SJCRH30 (cell line): ENCODE measurements at places on chromosomes 11 and 22.
A peak's percentile ranks its signal among the peaks of the same experiment; 100 is the strongest.

DNA sequence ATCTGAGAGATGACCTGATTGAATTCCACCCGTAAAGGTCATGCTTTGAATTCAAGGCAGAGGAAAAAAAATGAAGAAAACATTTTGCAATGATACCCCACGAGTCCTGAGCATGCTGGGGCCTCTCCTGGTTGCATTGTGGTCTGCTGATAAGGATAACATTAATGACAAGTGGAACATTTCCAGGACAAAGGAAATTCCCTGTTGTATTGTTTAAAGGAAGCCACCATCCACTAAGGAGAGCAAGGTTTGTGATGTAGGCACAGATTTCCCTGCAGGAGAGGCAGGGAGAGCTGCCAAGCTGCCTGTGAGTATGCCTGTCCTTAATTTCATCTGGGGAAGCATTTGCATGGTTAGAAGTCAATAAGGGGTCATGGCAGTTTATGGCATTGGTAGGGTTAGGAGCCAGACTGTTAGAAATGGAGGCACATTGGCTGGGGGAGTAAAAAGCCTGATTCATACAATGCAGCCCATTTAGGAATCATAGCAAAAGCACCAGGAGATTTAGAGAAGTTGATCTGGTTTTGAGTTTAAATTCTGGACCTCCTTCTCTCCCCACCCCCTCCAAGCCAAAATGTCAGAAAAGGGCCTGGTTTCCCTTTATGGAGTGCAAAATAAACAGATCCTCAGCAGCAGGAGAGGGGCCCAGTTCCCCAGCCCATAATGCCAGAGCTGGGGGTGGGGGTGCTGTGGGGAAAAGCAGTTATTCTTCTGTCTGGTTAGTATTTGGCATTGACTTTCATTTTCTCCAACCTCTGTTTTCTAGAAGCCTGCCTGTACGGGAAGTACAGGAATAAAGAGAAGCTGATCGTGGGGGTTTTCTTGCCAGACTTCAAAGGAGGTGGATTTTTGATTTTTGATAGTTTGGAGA lies 22.1 kb downstream of the FLI1 start:
- no peak for DNase-seq

- no peak for DNase-seq
Observed at GRCh38 chr22:39089928-39090327, 7.1 kb upstream of the APOBEC3H start.

DNA sequence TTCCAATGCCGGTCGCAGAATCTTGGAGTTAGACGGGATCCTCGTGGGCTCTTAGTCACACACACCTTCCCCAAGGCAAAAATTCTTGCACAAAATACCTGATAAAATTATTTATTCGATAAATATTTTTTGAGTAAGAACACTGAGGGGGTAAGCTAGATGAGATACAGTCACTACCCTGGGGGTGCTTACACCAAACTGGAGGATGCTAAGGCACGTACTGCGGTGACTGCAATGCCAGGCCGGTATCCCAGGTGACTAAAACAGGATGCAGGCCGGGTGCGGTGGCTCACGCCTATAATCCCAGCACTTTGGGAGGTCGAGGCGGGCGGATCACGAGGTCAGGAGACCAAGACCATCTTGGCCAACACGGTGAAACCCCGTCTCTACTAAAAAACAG lies 1.7 kb upstream of the MRTFA start:
- no peak for DNase-seq

DNA sequence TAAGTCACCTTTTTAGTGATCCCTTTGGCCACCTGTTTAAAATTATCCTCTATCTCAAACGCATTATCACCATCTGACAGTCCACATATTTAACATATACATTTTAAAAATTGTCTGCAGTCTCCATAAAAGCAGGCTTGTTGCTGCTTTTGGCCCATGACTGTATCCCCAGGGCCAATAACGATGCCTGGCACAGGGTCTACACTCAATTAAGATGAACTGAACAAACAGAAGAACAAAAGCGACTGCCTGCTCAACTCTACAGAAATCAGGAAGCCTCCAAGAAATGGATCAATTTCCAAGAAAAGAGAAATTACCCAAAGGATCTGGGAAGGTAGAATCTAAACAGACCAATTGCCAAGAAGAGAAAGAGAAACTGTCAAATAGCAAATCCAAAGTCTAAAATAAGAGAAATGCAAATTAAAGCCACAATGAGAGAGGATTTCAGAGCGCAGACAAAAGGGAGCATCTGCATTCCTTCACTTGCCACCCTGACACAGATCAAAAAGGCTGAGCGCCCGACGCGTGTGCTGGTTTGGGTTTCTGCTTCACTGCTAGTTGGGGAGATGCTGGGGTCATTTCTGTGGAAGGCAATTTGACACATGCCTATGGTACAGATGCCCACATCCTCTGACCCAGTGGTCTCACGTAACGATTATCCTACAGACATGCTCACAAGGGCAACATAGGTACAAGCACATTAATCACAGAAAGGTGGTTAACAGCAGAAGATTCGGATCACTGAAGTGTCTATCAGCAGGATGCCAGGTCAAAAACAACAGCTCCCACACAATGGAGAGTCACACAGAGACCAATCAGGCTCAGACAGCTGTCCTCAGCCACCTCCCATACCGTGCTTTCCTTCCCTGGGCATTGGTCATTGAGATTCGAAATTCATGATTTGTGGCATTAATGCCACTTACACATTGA lies 55.9 kb downstream of the SHISAL1 start:
- DNase-seq, result no peak

- peak; percentile 64 for DNase-seq
Observed at GRCh38 chr11:72752088-72752914, at the start of gene ARAP1. TSS of gene ARAP1 (minus strand) at chr11:72752408. CDS start at chr11:72727128, 25,280 bp downstream.

GRCh38 chr11:85040166-85040565 lies 587.0 kb downstream of the DLG2 start:
- DNase-seq, result no peak

GRCh38 chr11:132925825-132926469 lies 606.4 kb downstream of the OPCML start:
- DNase-seq, result no peak

- no peak for DNase-seq
Observed at GRCh38 chr11:90241414-90241813, 18.6 kb upstream of the CHORDC1 start.

DNA sequence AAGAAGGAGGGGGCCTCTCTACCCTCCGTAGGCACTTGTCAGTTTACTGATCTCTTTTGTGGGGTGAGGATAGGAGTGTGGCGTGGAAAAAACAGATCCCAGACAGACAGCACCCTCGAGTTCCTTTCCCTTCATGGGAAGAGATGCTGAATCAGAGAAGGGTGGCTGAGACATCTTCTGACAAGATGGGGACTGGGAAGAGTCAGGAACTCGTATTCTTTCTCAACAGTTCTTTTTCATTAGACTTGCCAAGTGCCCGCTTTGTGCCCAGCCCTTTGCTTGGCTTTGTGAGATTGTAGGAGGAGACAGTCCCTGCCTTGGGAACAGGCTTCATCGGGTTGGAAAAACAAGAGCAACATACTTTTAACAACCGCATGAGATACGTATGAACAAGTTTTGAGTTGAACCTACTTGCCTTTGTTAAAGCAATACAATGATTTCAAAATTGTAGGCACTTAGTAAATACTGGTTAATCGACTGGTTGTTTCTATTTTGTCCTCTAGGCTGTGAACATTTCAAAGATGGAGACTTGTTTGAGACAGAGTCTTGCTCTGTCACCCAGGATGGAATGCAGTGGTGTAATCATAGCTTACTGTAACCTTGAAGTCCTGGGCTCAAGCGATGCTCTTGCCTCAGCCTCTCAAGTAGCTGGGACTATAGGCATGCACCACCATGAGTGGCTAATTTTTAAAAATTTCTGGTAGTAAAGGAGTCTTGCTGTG lies 1.1 kb downstream of the RRM1 start:
- DNase-seq, result peak; percentile 27

DNA sequence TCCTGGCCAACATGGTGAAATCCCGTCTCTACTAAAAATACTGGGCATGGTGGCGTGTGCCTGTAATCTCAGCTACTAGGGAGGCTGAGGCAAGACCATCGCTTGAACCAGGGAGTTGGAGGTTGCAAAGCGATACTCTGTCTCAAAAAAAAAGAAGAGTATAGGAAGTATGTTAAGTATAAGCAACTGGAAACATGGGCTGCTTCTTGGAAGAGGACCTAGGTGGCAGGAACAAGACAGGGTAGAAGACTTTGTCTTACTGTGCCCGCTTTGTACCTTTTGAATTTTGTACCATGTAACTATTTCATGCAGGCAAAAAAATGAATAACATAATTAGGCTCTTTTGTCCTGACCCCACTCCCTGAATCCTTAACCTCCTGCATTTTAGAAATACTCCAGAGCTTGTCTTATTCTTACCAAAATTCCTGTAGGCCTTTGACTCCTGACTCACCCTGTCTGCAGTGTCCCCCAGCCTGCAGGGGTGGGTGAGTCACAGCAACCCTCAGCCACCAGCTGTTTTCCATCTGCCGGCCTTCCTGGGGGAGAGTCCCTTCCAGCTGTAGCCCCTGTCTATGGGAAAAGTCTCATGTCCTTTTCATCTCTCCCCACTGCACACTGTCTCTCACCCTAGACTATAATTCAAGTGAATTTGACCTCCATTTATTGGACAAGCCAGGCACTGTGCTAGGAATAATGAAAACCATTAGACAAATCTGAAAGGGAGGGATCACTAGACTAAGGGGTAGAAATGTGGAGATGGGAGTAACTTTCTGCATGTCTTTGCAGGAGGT lies 41.8 kb downstream of the TXN2 start:
- peak; percentile 89 for DNase-seq

DNA sequence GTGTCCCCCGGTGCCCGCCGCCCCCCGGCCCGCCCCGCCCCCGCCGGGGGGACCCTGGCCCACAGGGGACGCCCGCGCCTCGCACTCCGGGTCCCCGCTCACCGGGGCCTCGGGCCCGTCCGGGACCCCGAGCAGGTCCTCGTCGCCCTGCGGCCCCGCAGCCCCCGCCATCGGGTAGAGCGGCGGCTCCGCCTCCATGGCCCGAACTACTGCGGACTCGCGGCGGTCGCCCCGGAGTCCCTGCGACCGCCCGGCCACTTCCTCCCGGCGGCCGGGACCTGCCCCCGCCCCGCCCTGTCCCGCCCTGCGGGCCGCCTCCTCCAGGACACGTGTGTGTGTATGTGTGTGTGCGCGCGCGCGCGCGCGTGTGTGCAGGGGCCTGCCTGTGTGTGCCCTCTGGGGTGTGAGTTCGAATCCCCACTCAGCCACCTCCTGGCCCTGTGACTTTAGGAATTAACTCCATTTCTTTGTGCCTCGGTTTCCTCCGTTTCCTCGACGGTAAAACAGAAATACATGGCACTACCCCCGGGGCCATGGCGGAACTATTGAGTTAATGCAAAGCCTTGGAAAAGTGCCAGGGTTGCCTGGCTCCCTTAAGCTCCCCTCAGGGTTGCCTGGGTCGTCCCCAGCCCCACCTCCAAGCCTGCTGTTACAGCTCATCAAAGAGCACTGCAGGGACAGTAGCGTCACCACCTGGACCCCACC lies at the start of gene UNC93B1:
TSS of gene UNC93B1 (minus strand) at position 252 of the 705 bp plus-strand sequence. CDS start at position 198, 54 bp downstream.
- DNase-seq, result peak; percentile 53

DNA sequence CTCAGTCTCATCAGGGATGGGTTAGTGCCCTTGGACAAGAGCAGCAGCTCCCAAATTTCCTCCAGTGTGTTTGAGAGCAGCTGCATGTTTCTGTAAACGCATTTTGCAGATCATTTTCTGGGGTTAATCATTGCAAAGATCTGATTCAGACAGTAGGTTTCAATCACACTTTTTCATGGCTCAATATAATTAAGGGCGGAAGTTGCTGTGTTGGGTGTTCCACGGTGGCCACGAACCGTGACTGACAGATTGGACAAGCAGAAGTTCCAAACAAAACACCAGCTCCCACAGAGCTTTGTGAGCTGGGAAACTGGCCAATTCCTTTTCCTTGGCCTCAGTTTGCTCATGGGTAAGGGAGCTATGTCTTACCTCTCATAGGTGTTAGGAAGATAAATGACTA lies 8.4 kb upstream of the RASSF10 start:
- peak; percentile 40 for DNase-seq

DNA sequence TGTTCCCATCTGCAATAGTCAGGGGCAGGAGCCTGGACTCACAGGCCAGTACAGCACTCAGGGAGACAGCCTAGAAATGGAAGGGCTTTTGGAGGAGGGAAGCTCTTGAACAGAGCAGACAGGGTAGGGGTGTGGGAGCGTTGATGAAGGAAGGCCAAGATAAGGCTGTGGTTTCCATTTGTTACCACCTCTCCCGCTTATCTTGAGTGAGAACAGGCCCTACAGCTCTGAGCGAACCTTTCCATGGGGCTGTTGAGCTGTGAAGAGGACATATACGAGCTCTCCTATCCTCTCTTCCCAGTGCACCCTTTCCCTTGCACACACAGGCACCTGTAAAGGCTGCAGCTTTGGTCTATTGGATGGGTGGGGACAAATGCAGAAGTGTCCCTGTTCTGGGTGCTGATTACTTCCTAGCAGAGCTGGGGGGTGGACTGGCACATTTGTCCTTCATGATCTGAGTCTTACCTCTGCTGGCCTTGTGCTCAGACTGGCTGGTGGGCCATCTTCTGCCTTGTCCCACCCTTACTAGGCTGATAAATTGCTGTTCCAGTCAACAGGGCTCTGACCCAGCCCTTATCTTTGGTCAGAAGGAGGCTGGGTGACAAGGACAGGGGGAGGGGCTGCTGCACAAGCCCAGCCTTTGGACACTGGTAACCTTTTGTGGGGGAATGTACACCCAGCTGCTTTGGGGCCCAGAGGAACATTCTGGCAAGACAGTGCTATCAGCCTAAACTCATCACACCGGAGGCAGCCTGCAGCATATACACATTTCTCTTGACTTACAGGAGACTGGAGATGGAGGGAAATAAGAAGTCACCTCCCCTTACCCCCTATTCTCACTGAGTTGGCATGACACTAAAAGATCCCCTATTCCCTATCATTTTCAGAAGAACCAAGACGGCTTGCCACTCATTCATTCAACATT lies 80.1 kb upstream of the NNMT start:
- DNase-seq, result no peak

DNA sequence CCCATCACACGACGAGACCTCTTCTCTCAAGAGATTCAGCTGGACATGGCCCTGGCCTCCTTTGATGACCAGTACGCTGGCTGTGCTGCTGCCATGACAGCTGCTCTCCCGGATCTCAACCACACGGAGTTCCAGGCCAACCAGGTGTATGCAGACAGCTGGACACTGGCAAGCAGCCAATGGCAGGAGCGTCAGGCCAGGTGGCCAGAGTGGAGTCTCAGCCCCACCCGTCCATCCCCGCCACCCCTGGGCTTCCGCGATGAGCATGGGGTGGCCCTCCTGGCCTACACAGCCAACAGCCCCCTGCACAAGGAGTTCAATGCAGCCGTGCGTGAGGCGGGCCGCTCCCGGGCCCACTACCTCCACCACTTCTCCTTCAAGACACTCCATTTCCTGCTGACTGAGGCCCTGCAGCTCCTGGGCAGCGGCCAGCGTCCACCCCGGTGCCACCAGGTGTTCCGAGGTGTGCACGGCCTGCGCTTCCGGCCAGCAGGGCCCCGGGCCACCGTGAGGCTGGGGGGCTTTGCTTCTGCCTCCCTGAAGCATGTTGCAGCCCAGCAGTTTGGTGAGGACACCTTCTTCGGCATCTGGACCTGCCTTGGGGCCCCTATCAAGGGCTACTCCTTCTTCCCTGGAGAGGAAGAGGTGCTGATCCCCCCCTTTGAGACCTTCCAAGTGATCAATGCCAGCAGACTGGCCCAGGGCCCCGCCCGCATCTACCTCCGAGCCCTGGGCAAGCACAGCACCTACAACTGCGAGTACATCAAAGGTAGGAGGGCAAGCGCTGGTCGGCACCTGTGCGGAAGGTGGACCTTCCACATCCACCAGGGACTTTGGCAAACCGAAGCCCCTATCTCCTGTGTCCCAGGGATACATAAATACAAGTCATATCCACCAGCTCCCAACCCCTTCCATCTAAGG lies 11.3 kb downstream of the CHRNA10 start:
- DNase-seq, result no peak

GRCh38 chr11:45333001-45333971 lies 47.1 kb upstream of the SYT13 start:
- peak; percentile 71 for DNase-seq
